ENCODE measurements at places on chromosomes 7 and 10.

DNA sequence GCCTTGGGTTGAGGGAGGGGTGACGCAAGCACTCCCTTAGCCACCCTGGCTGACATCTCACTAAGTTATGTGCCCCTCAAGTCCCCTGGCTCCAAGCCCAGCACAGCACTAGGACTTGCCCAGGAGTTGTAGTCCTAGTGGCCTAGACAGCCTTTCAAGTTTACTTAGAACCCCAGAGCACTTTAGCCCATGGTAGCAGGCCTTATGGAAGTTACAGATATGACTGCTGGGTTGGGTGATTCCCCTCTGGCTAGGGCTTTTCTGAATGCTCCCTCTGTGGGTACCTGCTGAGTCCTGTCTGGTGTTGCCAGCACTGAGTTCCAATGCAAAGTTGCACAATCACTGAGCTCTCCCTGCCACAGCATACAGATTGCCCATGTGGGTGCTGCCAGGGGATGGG, 83.2 kb downstream of the AHCYL2 start:
- DNase-seq: peak; percentile 88

DNA sequence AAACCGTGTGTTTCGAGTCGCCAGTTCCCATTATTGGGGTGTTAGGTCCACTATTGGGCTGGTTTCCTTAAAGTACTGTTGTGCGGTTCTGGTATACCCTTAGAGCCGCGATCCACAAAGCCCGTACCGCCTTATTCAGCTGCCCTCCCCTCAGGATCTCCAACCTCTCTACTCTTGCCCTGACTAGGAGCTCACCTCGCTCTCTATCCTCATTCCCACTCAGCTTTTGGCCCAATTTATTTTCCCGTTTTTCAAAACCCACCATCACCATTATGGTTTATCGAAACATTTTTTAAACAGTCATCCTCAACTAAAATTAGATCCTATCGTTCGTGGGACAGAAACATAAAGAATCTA, 461 bp upstream of the ETV1 start:
- no peak for DNase-seq

DNA sequence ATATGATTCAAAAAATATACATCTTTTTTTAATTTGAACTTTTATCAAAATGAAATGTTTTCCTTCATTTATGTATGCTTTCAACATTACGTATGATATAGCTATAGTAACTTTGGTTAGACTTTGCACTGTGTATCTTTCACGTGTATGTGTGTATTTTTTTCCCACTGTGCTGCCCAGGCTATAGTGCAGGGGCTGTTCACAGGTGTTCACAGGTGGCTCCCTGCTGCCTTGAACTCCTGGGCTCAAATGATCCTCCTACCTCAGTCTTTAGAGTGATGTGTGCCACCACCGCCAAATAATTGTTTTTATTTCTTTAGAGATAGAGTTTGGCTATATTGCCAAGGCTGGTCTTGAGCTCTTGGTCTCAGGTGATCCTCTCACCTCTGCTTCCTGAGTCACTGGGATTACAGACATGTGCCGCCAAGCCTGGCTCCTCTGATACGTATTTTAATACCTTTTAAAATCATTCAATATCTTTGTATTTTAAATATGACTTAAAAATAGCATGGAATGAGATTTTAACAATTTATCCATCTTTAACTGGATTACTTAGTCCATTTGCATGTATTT, 29.0 kb downstream of the FANK1 start:
- no peak for DNase-seq

GRCh38 chr7:21939136-21939857, 6.4 kb downstream of the CDCA7L start:
- DNase-seq: no peak

DNA sequence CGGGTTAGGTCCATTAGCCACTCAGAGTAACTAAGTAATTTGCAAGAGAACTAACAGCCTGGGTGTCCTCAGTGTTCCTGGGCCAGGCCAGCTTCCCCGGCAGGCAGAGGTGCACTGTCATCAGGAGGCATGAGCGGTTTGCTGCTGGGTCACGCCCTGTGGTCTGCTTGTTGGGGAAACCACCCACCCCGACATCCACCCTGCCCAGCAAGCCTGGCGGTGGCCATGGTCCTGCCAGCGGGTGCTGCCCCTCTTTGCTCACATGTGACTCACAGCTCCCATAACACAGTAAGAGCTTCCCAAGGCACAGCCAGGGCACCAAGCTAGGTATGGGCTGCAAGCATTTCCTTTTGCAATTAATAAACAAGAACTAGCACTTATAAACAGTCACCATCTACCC, 75.9 kb downstream of the RGS10 start:
- DNase-seq: no peak

DNA sequence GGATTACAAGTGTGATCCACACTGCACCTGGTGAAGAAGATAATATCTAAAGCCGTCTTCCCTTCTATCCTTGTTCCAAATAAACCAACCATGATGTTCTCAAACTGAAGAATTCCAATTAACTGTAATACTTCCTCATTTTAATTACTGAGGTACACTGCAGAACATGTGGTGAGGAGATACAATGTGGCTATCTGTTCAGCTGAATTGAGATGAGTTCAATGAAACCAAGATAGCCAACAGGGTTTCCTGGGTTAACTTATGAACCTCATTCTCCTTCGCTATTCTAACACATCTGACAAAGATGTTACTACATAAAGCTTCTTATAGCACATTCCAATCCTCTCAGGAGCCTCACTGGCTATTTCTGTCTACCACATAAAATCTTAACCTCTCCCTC, 75.5 kb downstream of the RAPGEF5 start:
- DNase-seq: no peak

- no peak for DNase-seq
Measured at GRCh38 chr7:29255199-29255878, 60.8 kb downstream of the CHN2 start.

GRCh38 chr7:70091362-70091761, 493.1 kb downstream of the AUTS2 start:
- DNase-seq: no peak

DNA sequence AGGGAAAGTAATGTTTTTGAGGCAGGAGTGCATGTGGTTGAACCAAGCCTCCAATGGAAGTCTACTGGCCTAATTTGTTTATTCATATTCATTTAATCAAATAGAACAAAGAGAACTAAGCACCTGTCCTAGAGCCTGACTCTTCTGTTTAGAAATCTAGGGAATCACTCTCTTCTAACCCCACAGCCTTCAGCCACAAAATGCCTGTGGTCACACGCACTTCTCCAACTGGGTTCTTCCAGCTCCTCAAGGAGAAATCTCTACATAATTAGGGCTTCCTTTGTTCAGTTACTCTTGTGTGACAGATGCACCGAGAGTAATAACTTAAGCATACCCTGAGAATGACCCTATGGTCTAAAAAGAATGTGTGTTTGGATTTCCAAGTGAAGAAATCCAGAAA, 133.7 kb upstream of the NAMPT start:
- DNase-seq: no peak

- DNase-seq: no peak
Measured at GRCh38 chr10:131760416-131761166, 140.2 kb upstream of the PPP2R2D start.

GRCh38 chr7:49483142-49483541, 290.3 kb upstream of the VWC2 start:
- no peak for DNase-seq

DNA sequence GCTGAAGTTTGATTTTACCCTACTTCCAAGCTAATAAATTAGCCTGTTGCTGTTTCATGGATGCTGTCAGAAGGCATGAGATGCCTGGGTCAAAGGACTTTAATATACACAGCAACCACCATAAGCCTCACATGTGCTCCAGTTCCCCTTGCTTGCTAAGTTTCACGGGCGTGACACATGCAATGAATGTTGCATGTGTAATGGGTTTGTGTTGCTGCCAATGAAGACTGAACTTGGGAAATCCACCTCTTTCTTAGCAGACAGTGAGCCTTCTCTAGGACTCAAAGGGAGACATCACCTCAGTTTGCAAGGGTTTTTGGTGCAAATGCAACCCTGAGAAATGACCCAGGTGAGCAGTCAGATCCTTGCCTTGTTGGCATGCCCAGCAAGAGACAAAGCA, 505.5 kb upstream of the PODXL start:
- peak; percentile 20 for DNase-seq

DNA sequence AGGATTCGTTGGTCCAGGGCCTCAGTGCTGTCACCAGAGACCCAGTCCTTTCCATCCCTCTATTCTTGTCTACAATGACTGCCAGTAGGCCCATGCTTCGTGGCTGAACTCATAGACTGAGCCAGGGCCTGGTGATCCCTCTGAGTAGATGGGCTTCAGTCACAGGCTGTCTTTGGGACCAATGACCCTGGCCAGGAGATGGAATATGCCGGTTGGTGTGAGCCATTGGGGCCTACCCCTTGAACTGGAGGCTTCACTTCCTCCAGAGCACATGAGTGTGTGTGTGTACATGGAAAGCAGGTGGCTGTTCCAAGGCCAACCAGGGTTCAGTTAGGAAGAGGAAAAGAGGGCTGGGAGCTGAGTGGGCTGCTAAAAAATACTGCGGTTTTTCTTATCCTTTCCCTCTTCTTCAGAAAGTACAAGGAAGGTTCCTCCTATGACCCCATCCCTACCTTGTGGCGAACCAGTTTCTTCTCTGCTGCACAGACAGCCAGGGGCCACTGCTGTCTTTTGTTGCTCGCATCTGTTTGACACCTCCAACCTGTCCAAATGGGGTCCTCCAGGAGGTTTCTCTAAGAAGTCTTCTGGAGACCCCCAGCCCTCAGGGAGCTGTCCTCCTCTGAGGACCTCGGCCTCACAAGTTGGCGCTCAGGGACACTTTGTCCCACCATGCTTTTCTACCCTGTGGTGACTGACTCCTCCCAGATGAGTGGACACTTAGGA, 36.6 kb downstream of the ADRA2A start:
- DNase-seq: no peak

DNA sequence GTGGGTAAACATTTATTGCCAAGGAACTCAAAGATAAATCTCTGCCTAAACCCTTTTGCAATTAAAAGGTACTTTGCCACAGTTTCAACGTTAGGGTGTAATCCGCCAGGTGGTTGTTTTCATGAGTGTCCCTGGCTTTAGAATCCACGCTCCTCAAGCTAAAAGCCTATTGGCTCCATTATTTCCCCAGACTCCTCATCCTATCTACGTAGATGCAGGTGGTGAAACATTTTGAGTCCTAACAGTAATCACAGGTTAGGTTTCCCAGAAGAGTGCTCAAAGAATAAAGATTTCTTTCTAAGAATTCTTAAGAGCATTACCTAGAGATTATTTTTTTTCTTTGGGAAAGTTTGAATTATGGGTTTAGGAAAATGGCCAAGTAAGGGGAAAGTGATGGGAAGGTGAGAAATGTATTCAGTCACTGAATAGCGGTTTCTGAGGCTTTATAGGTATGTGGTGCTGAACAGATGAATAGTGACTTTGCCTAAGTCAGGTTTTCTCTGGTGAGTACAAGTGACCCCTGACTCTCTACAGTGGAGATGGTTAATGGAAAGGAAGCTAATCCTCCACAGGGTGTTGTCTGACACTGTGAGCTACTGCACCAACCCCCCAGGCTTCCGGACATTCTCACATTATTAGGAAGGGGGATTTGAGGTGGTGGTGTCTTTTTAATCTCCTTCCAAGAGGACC, 60.2 kb downstream of the NRP1 start:
- no peak for DNase-seq

DNA sequence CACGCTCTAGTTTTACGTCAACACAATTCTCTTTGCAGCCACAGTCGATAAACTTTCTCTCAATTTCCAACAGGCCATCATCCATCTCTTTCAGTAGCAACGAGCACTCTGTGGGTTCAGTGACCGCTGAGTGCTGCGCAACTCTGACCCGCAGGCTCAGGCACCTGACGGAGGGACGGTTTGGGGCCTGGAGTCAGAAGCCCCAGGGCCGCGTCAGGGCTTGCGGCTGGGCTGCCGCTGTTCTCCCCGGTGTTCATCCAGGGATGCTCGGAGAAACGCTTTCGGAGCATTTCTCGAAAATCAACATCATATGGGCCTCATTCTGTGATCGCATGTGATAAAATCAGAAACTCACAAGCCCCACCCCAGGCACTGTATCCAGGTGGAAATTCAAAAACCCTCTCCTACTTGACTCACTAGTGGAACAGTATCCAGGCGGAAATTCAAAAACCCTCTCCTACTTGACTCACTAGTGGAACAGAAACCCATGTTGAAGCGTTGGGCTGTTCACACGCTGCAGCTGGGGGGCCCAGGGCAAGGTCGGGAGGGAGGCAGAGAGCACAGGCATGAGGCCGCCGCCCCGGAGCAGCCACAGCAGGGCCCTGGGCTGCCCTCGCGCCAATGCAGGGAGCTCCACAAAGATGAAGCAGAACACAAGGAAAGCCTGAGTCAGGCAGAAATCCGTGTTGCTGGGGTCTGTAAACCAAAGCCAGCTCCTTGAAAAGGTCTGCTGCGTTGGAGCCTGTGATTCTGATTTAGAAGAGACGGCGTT, 73.3 kb upstream of the NKX6-2 start:
- DNase-seq: no peak

- peak; percentile 80 for DNase-seq
Measured at GRCh38 chr10:62046522-62047227, 145.2 kb downstream of the ARID5B start.

- DNase-seq: no peak
Measured at GRCh38 chr10:128024426-128024825, 101.8 kb downstream of the MKI67 start.

DNA sequence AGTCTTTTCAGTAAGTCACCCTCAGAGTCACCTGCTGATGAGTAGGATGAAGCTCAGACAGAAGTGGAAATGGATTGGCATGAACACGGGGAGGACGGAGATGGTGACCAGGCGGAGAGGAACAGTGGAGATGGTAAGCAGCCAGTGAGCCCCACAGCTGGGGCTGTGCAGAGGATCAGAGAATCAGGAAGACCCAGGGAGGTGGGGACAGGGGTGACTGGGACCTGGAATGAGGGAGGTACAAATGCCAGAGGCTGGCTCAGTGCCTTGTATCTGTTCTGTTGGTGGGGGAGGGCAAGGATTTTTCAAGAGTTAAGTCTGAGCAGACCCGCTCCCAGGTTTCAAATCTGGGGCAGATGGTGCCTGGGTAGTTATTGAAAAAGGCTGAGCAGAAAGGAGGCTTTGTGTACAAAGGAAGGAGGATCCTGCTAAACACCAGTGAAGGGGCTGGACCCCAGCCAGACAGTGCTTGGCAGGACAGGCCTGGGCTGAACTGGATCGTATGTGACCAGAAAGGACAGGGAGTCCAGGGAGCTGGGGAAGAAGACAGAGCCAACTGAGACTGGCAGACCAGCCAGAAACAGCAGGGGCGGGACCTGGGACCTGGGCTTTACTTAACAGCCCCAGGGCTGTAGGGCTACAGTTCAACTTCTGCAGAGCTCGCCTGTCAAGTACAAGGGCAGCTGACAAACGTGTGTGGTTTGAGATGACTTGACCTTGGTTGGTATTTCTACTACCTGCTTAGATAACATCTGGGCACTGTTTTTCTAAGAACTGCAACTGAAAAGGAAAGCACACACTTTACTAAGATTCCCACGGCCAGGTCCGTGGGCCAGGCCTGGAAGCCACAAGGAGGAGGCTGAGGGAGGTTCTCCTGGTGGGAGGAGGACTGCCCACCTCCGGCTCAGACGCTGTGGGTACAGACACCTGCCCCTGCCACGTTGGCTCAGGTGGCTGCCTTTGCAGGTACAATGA, 13.2 kb upstream of the FRMPD2 start:
- no peak for DNase-seq
